ENCODE measurements at places on chromosomes 6 and 20.

- DNase-seq, result no peak
These were observed 28.5 kb upstream of the MAP3K4 start for GRCh38 chr6:160962835-160963623.

- DNase-seq, result no peak
These were observed 170.2 kb downstream of the NFATC2 start for GRCh38 chr20:51372176-51372803.

- DNase-seq, result no peak
These were observed 54.8 kb downstream of the CAP2 start for GRCh38 chr6:17448165-17448564.

- DNase-seq, result no peak
These were observed 84.2 kb upstream of the CNKSR3 start for GRCh38 chr6:154594496-154595198.

- no peak for DNase-seq
These were observed 116.3 kb downstream of the KHDC1L start for GRCh38 chr6:73108949-73109348.

- no peak for DNase-seq
These were observed 114.3 kb downstream of the FAM50B start for GRCh38 chr6:3963426-3963825.

DNA sequence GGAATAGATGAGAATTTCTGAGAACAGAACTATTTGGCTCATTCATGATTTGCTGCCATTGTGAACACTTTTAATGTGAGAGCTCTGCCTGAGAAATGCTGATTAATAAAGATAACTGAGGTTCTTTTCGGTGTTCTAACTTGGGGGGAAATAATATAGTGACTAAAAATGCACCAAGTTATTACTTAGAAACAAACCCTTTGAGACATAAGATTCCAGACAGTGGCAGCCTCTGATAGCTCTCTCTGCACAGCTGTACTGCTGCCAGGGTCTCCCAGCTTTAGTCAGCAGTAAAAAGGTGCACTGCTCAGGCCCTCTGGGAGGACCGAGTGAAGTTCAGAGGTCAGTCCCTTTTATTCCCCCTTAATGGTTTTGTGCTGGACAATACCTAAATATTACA, 2.5 kb upstream of the PRDM1 start:
- no peak for DNase-seq

DNA sequence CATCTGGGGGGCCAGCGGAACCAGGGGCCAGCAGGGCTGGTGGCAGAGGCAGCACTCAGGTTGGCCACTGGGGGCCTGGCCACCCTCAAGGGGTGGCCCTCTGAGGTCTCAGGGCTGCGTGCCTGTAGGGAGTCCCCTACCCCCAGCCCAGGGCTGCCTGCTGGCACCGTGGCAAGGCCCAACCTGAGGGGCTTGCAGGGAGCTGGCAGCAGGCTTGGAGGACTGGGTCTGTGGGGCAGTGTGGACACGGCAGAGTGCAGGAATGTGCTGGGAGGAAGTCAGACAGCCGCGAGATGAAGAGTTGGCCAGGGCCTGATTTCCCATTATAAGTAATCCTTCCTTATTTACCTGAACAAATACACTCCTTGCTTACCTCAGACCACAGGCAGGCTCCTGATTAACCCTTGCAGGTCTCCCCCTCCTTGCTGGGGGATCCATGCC, at the start of gene SPDEF:
Gene SPDEF, minus strand, starts transcription at position 299 of the 441 bp plus-strand sequence. CDS start 11,874 bp downstream, outside the sequence.
- DNase-seq, result no peak

- no peak for DNase-seq
These were observed 75.1 kb downstream of the SNX9 start for GRCh38 chr6:157898169-157898568.

- no peak for DNase-seq
These were observed 242.2 kb downstream of the FOXC1 start for GRCh38 chr6:1851681-1852456.
